HTR-8/SVneo (cell line): ENCODE measurements at places on chromosomes 11 and 22.

DNA sequence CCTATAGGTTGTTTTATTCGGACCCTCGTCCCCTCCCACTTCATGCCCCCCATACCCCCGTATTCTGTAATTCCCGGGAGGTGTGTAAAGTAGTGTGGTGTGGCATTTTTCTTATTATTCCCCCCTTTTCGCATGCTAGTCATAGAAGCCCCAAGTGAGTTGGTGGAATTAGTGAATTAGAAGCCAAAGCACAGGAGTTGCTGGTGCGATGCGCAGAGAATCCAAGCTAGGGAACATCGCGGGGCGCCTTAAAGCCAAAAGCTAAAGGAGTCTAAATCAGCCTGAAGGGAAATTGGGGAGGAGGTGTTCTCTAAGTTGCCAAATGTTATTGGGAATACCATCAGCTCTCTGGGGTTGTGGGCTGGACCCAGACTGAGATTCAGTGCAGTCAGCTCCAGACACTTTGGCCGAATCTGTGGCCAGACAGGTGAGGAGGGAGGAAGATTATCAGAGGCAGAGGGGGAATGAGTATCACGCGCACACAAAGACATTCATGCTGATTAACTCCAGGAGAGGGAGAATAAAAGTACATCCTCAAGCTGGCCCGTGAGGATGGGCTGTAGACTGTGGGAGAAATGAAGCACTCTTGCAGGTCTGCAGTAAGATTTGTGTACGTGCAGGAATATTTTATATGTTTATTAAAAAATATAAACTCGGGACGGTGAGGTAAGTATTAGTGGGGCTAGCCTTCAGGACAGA is 102.8 kb upstream of the HSD17B12 start:
- DNase-seq = no peak

DNA sequence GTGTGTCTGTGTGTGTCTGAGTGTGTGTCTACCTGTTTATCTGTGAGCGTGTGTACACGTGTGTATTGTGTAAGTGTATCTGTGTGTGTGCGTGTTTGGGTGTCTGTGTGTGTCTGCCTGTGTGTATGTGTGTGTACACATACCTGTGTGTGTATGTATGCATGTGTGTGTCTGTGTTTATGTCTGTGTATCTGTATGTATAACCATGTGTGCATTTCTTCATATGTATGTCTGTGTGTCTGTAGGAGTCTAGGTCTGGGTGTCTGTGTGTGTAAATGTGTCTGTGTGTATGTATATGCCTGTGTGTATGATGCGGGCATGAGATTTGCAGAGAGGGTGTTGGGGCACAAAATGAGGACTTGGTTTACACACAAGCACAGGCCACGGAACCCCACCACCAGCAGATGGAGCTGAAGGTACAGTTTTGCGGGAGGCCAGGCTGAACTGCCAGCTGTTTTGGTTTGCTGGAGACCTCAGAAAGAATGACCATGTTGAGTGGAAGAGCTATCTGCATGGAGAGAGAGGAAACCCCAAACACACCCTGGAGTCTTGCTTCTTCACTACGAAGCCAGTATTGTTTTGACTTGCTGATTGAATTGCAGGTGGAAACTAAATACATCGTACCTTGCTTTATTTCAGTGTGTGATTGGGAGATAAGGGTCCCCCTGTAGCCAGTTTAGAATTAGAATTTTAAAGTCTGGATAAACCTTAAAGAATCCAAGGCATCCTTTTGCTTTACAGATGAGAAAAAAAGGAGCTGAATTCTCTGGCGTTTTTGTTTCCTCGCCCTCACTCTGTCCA is 497.2 kb downstream of the NTM start:
- DNase-seq = peak; percentile 61

GRCh38 chr22:23639661-23640060 is 7.5 kb upstream of the DRICH1 start:
- DNase-seq = no peak

DNA sequence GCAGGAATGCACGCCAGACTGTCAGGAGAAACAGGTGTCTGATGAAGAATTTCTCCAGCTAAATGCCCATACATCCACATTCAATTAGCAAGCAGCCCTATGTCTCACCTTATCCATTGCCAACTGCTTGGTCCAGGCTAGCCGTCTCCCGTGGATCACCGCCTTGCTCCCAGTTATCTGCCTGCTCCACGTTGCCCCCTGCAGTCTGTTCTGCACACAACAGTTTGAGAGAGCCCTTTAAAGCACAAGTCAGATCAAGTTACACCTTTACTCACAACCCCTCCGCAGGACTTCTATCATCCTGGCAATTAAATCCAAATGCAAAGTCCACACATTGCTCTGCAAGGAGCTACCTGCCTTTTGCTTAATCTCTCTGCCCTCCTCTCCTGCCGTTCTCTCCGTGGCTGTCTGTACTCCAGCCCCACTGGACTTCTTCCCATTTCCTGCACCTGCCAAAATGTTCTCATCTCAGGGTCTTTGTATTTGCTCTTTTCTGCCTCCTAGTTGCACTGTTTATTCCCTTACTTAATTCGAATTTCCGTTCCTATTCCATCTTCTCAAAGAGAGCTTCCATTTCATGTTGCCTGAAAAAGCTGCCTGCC is 185.3 kb upstream of the LARGE1 start:
- DNase-seq = no peak

DNA sequence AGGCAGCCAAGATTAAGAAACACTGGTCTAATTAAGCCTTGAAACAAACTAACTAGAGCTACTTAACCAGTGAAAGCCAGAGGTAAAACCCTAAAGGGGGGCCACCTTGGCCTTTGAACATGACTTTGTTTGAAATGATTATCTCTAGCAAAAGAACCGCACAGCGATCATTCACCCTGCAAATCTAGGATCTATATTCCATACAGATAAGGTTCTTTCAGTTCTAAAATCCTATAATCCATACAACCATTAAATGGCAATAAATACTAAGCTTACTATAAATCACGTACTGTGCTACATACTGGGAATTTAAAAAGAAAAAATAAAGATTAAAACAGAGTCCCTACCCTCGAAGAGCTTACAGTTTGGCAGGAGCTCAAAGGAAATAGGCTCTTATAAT is 40.6 kb downstream of the RBFOX2 start:
- DNase-seq = no peak

DNA sequence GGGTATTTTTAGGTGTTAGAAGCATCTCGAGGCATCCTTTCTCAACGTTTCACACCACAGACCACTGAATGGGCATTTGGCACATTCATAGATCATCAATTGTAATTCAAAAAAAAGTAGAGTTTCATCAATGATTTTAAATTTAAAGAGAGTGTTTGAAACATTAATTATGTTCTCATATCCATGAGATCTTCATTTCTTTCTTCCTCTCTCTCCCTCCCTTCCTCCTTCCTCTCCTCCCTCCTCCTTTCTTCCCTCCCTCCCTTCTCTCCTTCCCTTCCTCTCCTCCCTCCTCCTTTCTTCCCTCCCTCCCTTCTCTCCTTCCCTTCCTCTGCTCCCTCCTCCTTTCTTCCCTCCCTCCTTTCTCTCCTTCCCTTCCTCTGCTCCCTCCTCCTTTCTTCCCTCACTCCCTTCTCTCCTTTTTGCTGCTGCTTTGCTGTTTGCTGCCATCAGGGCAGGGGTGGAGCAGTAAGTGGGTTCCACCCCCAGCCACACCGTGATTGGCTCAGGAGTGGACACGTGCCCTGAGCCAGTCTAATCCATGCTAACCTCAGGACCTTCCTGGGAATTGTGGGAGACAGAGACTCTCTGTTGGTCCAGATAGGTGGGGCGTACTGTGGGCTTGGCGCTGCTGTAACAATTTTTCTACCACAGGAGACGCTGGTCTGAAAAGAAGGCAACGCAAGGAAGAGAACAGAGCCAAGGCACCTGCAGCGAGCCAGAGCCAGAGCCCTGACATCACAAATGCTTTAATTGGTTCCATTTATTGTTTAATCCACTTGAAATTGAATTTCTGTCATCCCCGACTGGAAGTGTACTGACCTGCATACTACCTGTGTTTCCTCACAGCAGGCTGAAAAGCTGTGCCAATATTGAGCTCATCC is 33.7 kb upstream of the APOBEC3A start:
- peak; percentile 87 for DNase-seq

DNA sequence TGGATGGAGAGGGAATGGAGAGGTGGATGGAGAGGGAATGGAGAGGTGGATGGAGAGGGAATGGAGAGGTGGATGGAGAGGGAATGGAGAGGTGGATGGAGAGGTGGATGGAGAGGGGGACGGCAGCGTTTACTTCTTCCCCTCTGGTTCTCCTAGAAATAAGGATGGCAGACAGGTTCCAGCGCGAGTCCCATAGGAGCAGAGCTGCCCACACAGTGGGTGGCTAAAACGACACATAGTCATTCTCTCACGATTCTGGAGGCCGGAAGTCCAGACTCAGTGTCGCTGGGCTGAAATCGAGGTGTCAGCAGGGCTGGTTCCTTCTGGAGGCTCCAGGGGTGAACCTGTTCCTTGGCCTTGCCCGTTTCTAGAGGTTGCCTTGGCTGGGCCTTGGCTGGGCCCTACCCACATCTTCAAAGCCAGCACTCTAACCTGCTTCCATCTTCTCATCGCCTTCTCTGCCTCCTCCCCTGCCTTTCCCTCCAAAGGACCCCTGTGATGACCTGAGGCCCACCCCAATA is 12.7 kb upstream of the CTSD start:
- no peak for DNase-seq

- DNase-seq = no peak
Observed at GRCh38 chr11:27663326-27663725, 36.9 kb downstream of the BDNF start.

DNA sequence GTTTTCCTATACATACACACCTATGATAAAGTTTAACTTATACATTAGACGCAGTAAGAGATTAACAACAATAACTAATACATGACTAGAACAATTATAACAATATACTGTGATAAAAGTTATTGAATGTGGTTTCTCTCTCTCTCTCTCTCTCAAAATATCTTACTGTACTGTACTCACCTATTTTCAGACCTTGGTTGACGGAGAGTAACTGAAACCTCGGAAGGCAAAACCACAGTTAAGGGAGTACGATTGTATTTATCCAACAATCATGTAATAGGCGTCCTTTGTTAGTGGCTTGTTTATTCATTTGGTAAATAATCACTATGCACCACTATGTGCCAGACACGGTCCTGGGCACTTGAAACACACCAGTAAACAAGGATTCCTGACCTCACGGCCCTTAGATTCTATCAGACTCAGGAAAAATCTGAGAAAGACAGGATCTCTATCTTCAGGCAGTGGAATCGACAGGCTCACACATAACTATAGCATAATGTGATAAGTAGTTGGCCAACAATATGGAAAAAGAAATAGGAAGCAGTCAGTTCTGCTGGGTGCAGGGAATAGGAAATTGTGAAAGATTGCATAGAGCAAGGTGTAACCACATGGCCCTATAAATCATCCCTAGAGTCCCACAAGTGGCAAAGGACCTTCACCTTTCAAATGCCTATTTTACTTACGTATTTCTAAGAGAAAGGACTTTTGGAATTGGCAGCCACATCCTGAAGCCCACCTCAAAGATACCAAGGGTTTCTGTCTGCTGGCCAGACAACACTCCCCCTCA is 12.0 kb downstream of the ETS1 start:
- no peak for DNase-seq

DNA sequence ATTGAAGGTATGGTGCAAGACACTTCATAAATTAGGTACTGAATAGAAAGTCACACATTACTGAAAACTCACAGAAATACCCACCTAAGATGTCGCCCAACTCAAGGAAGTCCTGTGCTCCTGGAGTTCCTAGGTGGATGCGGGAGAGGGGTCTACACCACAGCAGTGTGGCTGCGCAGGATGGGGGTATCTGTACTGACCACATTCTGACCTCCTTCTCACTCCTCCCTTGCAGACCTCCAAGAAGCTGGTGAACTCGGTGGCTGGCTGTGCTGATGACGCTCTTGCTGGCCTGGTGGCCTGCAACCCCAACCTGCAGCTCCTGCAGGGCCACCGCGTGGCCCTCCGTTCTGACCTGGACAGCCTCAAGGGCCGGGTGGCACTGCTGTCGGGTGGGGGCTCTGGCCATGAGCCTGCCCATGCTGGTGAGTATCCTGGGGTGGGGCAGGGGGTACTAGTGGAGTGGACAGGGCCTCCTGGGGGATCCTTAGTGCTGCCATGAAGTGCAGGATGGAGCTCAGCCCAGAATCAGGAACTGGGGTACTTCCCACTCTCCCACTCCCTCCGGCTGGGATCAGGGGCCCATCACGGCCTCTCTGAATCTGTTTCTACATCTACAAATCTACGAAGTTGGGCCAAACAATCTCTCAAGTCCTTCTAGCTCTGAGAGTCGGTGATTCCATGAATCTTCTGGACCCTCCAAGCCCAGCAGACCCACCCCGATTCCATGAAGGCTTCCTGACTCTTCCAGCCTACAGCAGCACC is 4.9 kb downstream of the TKFC start:
- DNase-seq = no peak

DNA sequence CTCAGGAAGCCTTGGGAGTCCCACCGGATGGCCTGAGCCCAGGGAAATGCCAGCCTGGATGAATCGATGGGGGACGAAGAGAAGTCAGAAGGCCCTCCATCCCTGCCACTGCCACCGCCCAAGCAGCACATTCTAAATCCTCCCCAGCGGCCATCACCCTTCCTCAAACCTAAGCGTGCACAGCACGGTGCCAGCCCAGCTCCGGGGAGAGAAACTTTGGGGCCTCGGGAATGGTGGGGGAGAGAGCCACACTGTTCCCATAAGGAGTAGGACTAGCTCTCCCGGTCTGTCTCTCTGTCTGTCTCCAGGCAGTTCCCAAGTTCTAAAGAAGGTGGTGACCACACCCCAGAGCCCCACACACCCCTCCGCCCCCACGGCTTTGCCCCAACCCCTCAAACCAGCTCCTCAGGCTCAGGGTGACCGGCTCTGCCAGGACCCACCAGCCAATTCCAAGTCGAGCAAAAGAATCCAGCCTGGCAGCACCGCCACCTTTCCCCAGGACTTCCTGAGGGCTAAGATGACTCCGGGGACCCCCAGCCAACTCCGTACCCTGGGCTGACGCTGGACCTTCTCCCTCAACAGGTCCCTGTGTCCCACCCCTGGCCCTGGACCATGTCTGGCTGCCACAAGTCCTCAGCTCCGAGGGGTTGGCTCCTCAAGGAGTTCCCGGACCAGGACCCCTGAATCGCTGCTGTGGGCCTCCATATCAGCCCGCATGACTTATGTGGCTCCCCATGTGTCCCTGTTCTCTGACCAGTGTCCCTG is 2.7 kb downstream of the AHNAK start:
- DNase-seq = no peak

DNA sequence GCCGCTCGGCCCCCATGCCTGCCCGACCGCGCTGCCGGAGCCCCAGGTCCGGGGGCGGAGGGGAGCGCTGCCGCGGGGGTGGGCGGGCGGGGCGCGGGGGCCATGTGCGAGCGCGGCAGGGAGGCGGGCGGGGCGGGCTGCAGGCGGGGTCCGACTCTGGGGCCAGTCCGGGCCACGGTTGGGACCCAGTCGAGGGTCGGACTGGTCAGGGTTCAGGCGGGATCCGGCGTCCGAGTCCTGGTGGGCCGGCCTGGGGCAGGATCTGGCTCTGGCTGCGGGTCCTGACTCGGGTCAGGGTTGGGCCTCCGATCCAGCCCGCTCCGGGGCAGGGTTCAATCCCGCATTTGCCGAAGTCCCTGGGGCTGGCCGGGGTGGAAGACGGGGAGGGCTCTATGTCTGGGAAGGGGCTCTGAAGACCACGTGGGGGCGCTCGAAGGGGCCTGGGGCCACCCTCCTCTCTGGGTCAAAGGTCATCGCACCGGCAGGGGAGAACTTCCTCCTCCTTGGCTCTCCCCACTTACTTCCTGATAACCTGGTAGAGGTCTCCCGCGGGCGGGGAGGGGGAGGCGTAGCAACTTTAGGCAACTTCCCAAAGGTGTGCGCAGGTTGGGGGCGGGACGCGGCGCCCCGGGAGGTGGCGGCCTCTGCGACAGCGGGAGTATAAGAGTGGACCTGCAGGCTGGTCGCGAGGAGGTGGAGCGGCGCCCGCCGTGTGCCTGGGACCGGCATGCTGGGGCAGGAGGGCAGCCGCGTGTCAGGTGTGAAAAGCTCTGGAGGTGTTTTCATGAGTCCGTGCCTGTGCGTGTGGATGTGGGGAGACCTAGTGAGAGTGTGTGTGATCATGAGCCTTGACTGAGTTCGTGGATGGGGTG is 603 bp downstream of the ESRRA start:
- DNase-seq = no peak
